Aorta (tissue), 5 donors: ENCODE measurements at places on chromosomes 4 and X. TPM values are rescaled to one million over a fixed set of nuclear protein-coding genes. Genes with fewer than 3 reads are reported as not detected.
A peak's percentile ranks its signal among the peaks of the same experiment; 100 is the strongest.

DNA sequence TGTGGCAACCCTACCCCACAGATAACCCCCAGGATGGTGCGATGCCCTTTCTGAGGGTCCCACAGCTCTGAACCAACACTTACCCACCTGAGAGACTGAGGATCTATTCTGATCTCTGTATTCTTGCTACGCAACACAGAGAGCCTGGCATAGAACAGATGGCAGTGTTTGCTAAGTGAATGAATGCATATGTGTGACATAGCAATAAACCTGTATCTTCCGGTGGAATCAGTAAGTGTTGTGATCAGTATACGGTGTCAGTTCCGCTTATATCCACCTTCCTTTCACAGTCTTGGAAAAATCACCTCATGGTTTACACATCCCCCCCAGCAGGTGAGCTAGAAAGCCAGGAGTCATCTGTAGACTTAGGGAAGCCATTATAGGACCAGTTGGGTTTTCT lies 5.9 kb upstream of the HSD17B10 start:
- H3K4me1 ChIP-seq = no peaks in the 10 kb centered on the region
- no peaks in the 10 kb centered on the region for H3K36me3 ChIP-seq
- DNase-seq = no peak

- no peak overlapping the region for H3K27ac ChIP-seq
- H3K27me3 ChIP-seq = no peaks in the 10 kb centered on the region
- H3K4me1 ChIP-seq = no peaks in the 10 kb centered on the region
- DNase-seq = peak; percentile 88
Observed at GRCh38 chr4:6938647-6939271, 29.1 kb downstream of the TBC1D14 start.

GRCh38 chr4:105859233-105859632 lies 36.0 kb upstream of the NPNT start:
- no peaks in the 10 kb centered on the region for H3K36me3 ChIP-seq
- no peak overlapping the region for H3K27ac ChIP-seq
- no peak overlapping the region for H3K4me3 ChIP-seq
- no peaks in the 10 kb centered on the region for H3K4me1 ChIP-seq
- no peak for DNase-seq
- no peaks in the 10 kb centered on the region for H3K27me3 ChIP-seq

- no peaks in the 10 kb centered on the region for H3K4me1 ChIP-seq
- no peak overlapping the region for H3K27ac ChIP-seq
- no peaks in the 10 kb centered on the region for H3K36me3 ChIP-seq
- H3K27me3 ChIP-seq = no peaks in the 10 kb centered on the region
- DNase-seq = no peak
Observed at GRCh38 chr4:3046162-3046561, 28.2 kb downstream of the HTT-AS start.

DNA sequence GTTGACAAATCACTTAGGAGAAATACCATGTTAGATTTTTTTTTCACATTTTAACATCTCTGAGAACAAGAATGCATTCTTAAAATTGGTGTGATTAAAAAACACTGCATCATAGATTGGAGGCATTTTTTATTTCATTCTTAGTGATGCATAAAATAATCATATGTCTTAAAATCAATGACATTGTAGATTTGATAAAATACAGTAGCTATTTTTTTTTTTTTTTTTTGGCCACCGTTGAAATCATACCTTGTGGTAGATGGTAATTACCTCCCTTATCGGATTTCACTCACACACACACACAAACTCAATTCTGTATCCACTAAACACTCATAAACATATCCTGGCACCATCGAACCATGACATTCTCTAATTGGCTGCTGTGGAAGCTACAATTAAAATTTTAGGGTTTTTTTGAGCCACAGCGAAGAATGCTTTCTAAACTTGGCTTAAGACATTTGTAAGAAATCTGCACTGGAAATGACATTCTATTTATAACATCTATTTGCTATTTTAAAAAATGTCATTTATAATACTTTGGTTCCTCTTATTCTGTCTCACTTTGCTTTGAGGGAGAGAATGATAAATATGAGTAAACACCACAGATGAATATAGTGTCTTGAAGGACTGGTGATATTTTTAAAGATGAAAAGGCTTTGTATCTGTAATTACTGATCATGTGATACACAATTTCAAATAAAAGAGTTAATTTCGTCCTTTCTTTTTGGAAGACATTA lies 60.1 kb downstream of the CCSER1 start:
- H3K27me3 ChIP-seq = no peaks in the 10 kb centered on the region
- no peaks in the 10 kb centered on the region for H3K4me1 ChIP-seq
- no peak overlapping the region for H3K4me3 ChIP-seq
- no peak for DNase-seq
- H3K36me3 ChIP-seq = no peaks in the 10 kb centered on the region
- H3K27ac ChIP-seq = no peak overlapping the region

The SORCS2 gene
- total RNA-seq = 8.4 TPM

The UGT2B15 gene
- not detected for total RNA-seq

The EMCN gene
- 78.1 TPM for total RNA-seq

The FRMD7 gene
- 0.18 TPM for total RNA-seq
